Non-pigmented ciliary epithelial cell (primary cell): ENCODE measurements at places on chromosomes 6 and 20.

GRCh38 chr6:157505912-157506491 lies 125.0 kb downstream of the ZDHHC14 start:
- DNase-seq: no peak

- DNase-seq: no peak
Measured at GRCh38 chr6:12275107-12275506, 15.1 kb upstream of the EDN1 start.

- no peak for DNase-seq
Measured at GRCh38 chr6:44003345-44004061, 123.7 kb downstream of the MRPL14 start.

- DNase-seq: no peak
Measured at GRCh38 chr6:84618836-84619235, 145.6 kb downstream of the TBX18 start.

- no peak for DNase-seq
Measured at GRCh38 chr6:25689966-25690365, 38.0 kb downstream of the SCGN start.

DNA sequence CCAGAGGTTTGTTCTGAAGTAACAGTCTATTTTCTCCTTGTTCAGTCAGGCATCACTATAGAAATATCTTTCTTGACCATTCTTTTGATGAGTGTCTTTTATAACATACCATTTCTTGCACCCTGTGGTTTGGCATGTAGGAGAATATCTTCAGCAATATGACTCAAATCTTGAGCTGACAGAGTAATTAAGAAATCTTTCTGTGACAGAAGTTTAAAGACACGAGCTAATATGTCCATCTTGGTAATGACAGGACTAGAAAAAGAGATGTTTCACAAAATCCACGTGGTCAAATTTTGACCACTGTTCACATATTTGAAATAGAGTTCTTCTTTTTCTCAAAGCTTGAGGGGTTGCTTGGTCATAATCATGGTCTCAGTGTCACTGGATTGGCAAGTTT lies 149.9 kb downstream of the MYB start:
- no peak for DNase-seq

DNA sequence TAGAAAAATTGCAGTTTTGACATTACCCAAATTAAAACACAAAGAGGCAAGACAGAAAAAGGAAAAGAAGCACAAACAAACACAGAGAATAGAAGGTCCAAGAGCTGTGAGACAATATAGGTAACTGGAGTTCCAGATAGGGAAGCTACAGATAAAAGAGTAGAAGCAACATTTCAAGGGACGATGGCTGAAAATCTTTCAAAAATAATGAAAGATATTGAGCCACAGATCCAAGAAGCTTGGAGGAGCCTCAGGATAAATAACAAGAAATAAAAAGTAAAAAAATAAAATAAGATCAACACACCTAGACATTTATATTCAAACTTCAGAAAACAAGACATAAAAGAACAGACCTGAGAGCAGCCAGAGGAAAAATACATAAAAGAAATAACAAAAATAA lies 164.9 kb downstream of the FNDC1 start:
- no peak for DNase-seq

DNA sequence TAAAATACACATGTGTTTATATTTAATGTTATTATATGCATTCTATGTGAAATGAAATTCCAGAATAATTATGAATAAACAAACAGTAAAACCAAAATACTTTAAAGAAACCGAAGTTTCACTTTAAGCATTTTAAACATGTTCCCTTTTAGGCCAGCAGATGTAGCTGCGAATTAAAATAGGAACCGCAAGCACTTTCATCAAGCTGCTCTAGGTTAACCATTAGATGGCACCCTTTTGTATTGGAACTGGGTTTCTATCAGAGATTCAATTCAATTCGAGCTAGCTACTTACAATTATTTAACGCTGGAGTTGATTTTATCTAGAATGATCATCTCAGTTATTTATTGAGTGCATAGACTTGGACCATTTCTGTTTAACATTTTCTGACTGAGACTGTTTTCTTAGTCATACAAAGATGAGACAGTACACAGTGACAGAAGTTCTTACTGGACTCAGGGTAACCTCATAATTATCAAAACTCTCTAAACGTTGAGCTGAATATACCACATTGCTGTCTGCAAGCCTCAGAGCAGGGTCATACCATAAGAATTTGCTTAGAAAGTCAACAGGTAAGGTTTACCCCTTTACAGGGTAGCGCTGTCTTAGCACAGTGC lies 8.5 kb downstream of the TMEM242 start:
- peak; percentile 48 for DNase-seq

DNA sequence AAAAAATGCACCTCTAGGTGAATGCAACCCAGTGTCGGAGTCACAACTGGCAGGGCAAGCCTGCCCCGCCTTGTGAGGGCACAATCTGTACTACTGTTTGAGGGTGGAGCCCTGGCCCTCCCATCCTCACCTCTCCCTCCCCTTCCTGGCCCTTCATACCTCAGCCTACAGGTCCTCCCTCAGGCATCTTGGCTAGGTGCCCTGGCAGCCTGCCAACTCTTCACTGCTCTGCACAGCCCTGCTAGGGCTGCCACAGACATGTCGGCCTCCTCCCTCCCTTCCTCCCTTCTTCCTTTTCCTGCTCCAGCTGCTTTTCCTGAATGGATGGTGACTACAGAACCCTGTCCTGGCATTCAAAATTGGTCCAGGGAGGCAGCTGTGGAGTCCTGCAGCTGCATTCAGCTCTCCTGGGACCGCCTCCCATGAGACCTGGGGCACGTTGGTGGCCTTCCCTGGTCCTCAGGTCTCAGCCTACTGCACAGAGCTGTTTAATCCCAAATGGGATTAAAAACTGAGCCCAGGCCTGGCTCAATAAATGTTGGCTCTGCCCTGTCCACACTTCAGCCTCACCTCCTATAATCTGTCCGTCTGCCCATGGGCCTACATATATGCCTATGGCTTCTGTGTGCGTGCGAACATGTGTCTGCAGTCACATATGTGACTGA lies 52.7 kb downstream of the CDH22 start:
- DNase-seq: no peak

DNA sequence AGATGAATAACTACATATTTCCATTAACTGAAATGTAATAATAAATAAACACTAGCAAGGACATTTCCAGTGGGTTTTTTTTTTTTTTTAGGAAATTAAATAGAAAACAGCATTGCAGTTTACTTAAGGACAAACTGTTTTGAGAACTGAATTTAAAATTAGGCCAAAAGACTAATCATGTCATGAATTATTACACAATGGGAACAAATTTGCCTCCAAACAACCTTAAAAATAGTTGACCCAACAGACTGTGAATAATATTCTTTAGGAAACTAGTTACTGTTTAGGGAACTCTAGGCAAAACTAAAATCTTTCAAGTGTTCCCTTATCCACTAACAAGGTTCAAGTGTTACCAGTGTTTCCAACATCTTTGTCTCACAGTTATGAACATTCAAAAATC lies 16.4 kb upstream of the COL12A1 start:
- no peak for DNase-seq

DNA sequence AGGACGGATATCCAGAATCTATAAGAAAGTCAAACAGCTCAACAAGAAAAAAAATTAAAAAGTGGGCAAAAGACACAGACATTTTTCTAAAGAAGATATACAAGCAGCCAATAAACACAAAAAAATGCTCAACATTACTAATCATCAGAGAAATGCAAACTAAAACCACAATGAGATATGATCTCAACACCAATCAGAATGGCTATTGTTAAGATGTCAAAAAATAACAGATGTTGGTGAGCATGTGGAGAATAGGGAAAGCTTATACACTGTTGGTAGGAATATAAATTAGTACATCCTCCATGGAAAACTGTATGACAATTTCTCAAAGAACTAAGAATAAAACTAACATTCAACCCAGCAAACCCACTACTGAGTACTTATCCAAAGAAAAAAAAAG lies 23.3 kb upstream of the OSTM1 start:
- DNase-seq: no peak

DNA sequence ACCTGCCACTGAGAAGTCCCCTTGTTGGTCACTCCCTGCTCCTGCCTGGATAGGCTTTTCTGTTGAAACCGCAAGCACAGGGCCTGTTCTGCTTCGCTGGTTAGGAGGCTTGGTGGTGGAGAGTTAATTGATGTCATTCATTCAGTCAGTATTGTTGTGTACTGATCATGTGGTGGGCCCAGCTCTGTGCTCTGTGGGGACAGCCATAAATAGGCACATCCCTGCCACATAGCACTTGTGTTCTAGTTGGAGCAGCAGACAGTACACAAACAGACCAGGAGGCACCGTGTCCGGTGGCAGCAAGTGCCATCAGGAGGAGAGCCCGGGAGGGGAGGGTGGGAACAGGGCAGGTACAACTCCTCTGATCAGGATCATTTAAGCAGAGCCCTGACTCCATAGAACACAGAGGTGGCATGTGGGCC lies 155.2 kb upstream of the INSM1 start:
- DNase-seq: no peak

- DNase-seq: peak; percentile 14
Measured at GRCh38 chr6:134984821-134985220, 34.9 kb upstream of the ALDH8A1 start.

DNA sequence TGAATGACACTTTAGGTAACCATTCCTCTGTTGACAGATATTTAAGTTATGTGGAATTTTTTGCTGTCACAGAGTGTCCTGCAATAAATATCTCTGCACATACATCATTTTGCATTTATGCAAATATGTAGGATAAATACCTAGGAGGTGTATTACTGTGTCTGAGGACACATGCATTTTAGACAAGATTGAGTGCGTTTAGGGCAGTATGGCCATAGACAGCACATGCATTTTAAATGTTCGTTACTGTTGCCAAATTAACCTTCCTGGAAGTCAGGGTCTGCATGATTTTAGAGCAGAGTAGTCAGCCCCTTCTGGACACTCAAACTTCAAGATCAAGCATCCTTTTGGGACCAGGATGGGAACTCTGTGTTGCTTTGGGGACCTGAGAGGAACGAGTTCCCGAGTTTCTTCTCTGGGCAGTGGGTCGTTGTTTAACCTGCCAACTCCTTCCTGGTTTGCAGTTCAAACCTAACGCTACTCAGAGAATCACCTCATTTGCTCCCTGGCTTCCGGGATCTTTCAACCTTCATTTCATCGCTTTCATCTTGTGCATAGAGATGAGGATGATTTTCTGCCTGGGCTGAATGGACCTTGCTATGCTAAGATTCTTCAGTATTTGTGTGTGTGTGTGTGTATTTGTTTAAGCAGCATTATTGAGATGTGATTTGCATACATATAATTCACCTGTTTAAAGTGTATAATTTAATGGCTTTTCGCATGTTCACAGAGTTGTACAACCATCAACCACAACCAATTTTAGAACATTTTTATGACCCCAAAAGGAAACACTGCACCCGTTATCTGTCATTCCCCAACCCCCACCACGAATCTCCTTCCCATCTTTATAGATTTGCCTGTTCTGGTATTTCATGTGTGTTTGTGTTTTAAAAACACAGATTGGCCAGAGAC lies 9.8 kb downstream of the BCAS4 start:
- no peak for DNase-seq

DNA sequence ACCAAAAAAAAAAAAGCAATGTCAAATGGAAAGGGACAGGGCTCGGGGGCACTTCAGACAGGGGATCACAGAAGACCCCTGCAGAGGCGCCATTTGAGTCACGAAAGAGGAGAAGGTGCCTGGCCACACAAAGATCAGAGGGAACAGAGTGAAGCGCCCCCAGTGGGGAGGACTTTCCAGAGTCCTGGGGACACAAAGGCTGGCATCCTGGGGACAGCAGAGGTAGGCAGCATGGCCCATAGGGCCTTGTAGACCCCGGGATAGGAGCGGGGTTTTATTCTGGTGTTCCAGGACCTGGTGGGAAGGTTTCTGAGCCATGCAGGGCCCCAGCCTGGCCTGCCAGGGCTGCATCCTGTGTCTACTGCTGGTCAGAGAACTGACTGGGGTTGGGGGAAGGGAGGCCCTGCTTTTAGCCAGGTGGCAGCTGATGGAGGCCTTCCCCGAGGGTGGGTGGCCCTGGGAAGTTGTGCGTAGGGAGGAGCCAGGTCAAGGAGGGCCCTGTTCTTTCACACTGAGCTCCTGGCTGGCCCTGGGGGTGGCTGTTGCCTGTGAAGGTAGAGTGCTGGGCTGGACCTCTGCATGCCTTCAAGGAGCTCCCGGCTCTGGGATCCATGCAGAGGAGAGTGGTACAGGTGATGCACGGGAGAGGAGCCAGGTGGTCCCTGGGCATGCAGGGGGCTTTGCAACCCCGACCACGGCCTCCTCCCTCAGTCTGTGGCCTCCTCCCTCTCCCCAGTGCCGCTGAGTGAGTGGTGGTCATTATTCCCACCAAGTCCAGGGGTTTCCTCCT lies 117.9 kb downstream of the CDH4 start:
- DNase-seq: no peak

DNA sequence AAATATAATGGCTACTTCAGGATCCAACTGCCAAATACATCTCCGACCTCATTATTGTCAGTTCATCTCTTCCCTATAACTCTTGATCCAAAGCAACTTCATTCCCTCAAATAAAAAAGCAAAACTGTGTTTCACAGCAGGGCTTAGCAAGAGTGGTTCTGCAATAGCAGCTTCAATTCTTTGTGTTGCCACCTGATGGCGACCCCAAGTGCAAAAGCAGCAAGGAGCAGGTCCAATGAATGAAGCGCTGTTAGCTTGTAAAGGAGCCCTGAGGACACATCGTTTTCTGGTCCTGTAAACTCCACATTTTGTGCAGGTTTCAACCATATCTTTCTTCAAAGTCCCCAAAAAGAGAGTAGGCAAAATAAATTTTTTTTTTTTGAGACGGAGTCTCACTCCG lies 19.6 kb downstream of the RTN4IP1 start:
- DNase-seq: no peak

- no peak for DNase-seq
Measured at GRCh38 chr6:54587277-54587676, 259.3 kb upstream of the FAM83B start.

- no peak for DNase-seq
Measured at GRCh38 chr6:8182902-8183665, 80.7 kb upstream of the EEF1E1 start.

GRCh38 chr6:11379805-11380204 lies 147.3 kb upstream of the NEDD9 start:
- DNase-seq: no peak

- no peak for DNase-seq
Measured at GRCh38 chr6:5745081-5745480, 261.6 kb downstream of the NRN1 start.
